Stomach (tissue), 19 donors: ENCODE measurements at places on chromosomes 11 and 22. TPM values are rescaled to one million over a fixed set of nuclear protein-coding genes. Genes with fewer than 3 reads are reported as not detected.

- peak overlapping the region; percentile 58 for H3K27ac ChIP-seq
- no peaks in the 10 kb centered on the region for H3K27me3 ChIP-seq
- peaks cover 82% of the 10 kb centered on the region for H3K4me1 ChIP-seq
- H3K4me3 ChIP-seq, result no peak overlapping the region
- no peaks in the 10 kb centered on the region for H3K36me3 ChIP-seq
- no peak for DNase-seq
Measured at GRCh38 chr11:117020869-117021564, 77.2 kb downstream of the SIK3 start.

The SHISAL1 gene
- 19.3 TPM for total RNA-seq

DNA sequence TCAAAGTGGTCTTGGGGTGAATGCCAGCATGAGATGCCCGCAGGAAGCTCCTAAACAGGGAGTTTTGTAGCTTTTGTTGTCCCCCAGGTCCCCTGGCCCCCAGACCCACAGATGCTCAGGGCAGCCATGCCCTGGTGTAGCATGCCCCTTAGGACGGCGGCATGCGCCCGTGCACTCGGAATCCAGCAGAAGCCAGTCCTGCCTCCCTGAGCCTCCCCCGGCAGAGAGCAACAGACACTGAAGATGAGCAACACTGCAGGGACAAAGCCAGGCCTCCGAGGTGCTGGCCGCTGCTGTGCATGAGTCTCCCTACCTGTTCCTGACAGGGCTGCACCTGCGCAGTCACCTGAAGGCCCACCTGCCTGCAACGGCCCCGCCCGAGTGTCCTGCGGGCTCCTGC, 59.1 kb downstream of the TRMU start:
- DNase-seq, result no peak
- H3K4me3 ChIP-seq, result no peak overlapping the region
- H3K27ac ChIP-seq, result no peak overlapping the region
- no peaks in the 10 kb centered on the region for H3K27me3 ChIP-seq

DNA sequence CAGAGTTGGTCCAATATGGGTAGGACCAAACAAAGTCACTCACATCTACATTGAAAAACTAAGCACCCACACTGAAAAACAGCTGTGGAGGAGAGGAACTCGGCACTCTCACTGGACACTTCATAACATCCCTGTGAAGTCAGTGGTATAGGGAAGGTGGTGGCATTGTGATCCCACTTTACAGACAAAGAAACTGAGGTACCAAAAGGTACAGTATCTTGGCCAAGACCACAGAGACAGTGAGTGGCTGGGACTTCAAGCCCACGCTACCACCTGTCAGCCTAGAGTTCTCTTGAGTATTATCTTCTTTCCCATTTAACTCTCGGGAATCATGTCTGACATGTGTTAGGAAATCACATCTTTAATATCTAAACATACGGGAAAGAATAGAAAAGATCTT, 61.9 kb downstream of the SYN3 start:
- H3K27me3 ChIP-seq, result no peaks in the 10 kb centered on the region
- H3K4me3 ChIP-seq, result no peak overlapping the region
- peaks cover 4% of the 10 kb centered on the region for H3K4me1 ChIP-seq
- H3K36me3 ChIP-seq, result no peaks in the 10 kb centered on the region

GRCh38 chr11:115500547-115501501, 3.4 kb downstream of the CADM1 start:
- no peak overlapping the region for H3K27ac ChIP-seq
- DNase-seq, result peak; percentile 51
- H3K4me3 ChIP-seq, result no peak overlapping the region
- H3K36me3 ChIP-seq, result no peaks in the 10 kb centered on the region
- peaks cover 49% of the 10 kb centered on the region for H3K27me3 ChIP-seq
- H3K4me1 ChIP-seq, result peaks cover 38% of the 10 kb centered on the region

The RCE1 gene
- 19.4 TPM for total RNA-seq

DNA sequence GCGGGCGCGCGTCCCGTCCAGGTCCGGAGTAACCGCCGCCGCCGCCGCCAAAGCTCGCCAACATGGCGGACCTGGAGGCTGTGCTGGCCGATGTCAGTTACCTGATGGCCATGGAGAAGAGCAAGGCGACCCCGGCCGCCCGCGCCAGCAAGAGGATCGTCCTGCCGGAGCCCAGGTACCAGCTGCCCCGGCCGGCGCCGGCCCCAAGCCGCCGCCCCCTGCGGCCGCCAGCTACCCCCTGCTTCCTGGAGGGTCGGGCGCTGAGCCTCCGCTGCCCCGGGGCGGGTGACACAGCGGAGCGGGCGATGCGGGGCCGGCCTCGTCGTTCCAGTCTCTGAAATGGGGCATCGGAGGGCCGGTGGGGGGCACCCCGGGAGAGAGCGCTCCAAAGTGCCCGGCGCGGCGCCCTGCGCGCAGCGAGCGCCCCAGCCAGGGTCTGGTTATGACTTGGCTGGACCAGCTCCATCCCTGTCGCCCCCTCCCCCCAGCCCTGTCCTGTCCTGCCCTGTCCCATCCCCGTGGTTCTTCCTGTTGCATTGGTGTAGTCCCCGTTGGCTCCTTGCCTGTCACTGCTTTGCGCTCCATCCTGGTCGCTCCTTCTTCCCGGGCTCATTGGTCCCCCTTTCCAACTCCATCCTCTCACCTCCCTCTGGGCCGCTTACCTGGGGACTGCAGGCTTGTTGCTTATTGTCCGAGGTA, 653 bp downstream of the GRK3 start:
- H3K4me3 ChIP-seq, result peak overlapping the region; percentile 77
- peak overlapping the region; percentile 60 for H3K27ac ChIP-seq
- peak; percentile 69 for DNase-seq
